Bronchial smooth muscle cell (primary cell): ENCODE measurements at places on chromosomes 13 and 19. TPM values are rescaled to one million over a fixed set of nuclear protein-coding genes. Genes with fewer than 3 reads are reported as not detected.

CD37 gene
- not detected in 2 replicates for total RNA-seq

SBK2 gene
- not detected in 2 replicates for total RNA-seq

PVR gene
- 13.9 and 14.7 TPM in 2 replicates for total RNA-seq

OR7C1 gene
- not detected in 2 replicates for total RNA-seq

ELANE gene
- total RNA-seq: 0.16 and 0.69 TPM in 2 replicates

RXFP2 gene
- not detected in 2 replicates for total RNA-seq

SHISA7 gene
- total RNA-seq: not detected in 2 replicates

DAND5 gene
- total RNA-seq: not detected in 2 replicates

GJB2 gene
- 1.3 and 2.2 TPM in 2 replicates for total RNA-seq

CALR3 gene
- 0.16 TPM in 1 of 2 replicates, not detected in the other for total RNA-seq

SHC2 gene
- 1.7 and 2.5 TPM in 2 replicates for total RNA-seq

CNN1 gene
- total RNA-seq: 5.5 and 8.2 TPM in 2 replicates

CEBPA gene
- total RNA-seq: 0.32 and 0.77 TPM in 2 replicates

IZUMO4 gene
- 1.7 and 1.9 TPM in 2 replicates for total RNA-seq
